ENCODE measurements at places on chromosomes 12 and 14.

GRCh38 chr12:101051151-101051550 is 158.9 kb downstream of the SLC5A8 start:
- no peak for DNase-seq

DNA sequence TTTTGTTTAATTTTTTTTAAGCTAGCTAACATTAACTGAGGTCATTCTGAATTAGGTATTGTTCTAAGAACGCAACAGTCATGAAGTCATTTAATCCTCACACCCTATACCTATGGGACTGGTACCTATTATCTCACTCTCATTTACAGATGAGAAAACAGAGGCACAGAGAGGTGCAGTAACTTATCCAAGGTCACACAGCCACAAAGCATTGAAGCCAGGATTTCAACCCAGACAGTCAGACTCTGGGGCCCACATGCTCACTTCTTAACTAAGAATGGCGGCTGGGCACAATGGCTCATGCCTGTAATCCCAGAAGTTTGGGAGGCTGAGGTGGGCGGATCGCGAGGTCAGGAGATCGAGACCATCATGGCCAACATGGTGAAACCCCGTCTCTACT is 15.0 kb upstream of the DTX1 start:
- DNase-seq, result no peak

- DNase-seq, result no peak
Observed at GRCh38 chr12:6380141-6381121, 3.5 kb upstream of the LTBR start.

GRCh38 chr14:46034305-46034704 is 617.3 kb downstream of the RPL10L start:
- no peak for DNase-seq

DNA sequence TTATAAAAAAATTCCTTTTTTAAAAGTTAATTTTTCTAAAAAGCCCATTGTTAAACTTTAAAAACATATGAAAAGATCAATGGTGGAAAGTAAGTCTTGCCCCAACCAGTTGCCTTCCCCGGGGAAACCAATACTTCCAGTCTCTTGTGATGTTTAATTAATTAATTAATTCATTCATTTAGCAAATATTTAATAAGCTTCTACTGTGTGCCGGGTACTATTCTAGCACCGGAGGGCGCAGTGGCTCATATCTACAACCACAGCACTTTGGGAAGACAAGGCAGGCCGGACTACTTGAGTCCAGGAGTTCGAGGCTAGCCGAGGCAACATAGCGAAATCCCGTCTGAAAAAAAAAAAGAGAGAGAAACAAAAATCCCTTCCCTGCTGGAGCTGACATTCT is 87.4 kb downstream of the HECTD4 start:
- DNase-seq, result no peak

GRCh38 chr12:98780261-98780660 is 135.2 kb downstream of the APAF1 start:
- DNase-seq, result no peak

DNA sequence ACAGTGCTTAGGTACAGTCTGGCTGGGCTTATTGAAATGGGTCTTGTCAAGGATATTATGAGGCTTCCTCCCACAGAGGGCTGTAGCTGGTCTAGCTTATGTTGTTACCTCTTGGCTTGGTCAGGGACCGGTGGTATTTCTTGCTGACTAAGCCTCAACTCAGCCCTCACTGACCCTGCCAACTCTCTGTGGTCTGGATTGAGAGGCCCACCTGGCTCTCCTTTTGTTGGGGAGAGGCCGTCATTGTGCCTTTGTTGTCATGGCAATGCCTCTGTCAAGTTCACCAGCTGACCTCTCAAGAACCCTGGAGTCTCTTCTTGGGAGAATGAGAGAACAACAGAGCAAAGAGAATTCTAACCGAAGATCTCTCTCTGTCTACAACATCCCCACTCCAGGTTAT is 245.6 kb upstream of the NPAS3 start:
- DNase-seq, result no peak

- no peak for DNase-seq
Observed at GRCh38 chr12:53972722-53973235, at the start of gene HOXC11. HOXC11 (plus strand) TSS chr12:53973126; CDS start chr12:53973242, 116 bp downstream.

DNA sequence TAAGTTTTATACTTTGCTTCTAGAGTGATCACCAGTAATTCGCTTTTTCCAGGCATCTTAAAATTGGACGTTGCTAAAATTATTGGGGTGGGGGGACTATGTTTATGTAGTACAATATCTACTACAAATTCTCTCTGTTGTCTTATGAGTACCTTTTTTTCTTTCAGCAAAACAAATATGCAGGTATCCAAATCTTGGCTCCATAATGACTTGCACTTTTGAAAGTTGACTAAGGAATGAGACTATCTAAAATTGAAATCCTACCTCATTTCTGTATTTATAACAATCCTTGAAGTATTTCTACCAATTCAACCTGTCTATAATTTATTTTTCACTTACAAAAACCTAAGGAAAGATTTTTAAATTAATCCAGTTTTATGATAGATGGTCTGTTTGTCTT is 2.4 kb downstream of the DYNC1H1 start:
- DNase-seq, result no peak

DNA sequence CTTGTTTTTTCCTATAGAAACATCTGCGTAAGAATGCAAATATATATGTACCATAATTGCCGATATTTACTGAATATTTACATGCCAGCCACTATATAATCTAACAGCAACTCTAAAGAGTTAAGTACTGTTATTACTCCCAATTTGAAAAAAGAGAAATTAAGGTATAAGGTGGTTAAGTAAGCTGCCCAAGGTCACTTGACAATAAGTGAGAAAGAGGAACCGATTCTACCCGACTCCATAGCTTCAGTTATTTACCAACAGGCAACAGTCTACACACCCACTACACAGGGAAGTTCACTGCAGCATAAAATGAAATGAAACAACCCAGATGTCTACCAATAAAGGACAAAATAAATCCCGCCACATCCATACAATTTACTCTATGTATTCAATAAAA is 1.1 kb downstream of the MIS18BP1 start:
- DNase-seq, result no peak

GRCh38 chr14:46887144-46887543 is 235.6 kb upstream of the RPL10L start:
- DNase-seq, result no peak

DNA sequence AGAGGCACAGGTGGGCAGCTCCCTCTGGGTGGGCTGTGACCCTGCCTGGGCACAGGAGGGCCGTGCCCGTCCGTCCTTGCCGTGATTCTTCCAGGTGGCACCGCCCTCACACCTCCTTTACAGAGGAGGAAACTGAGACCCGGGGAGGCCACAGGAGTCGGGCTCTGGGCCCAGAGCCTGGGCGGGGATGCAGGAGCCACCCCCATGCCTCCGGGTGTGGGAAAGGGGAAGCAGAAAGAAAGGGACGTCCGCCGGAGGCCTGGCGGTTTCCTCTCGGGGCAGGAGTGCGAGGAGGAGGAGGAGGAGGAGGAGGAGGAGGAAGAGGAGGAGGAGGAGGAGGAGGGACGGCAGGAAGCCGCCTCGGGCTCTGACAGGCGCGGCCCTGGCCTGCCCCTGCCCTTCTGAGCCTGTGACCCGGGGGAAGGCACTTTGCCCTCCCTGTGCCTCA is 23.0 kb downstream of the SH2B3 start:
- no peak for DNase-seq

DNA sequence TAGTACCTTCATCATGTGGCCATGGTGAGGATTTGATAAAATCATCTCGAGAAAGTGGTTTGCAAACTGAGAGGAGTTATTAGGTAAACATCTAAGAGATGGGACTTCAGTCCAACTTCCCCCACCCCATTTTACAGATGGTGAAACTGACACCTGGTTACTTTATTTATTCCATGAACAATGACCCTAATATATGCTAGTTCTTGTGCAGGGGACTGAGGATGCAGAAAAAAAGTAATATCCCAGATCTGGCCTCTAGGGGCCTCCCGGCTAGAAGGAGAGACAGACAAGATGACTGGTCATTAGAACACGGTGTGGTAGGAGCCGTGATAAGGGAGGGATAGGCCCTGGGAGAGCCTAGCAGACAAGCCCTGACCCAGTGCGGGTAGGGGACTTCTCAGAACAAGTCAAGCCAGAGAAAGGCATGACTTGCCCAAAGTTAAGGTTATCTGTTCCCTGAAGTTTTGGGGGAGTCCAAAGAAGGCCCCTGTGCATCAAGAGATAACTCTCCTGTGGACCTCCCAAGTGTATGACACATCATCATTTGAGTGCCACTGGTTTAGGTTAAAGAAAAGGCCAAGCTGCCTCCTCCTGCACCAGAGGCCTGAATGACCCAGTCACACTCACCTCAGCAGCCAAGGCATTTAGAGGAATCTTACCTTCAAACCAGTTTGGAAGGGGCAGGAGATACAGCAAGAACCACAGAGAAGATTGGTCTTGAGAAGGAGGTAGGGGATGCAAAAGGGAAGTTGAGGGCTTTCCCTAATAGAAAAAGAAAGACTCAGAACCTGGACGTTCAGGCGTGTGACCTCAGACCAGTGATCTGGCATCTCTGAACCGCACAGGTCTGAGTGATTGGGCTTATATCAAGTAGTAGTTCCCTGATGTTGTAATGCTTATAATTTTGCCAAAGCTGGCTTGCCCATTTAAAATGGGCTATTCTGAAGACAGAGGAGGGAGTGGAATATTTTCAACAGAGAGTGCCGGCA is 1.6 kb downstream of the CMKLR1 start:
- peak; percentile 31 for DNase-seq

DNA sequence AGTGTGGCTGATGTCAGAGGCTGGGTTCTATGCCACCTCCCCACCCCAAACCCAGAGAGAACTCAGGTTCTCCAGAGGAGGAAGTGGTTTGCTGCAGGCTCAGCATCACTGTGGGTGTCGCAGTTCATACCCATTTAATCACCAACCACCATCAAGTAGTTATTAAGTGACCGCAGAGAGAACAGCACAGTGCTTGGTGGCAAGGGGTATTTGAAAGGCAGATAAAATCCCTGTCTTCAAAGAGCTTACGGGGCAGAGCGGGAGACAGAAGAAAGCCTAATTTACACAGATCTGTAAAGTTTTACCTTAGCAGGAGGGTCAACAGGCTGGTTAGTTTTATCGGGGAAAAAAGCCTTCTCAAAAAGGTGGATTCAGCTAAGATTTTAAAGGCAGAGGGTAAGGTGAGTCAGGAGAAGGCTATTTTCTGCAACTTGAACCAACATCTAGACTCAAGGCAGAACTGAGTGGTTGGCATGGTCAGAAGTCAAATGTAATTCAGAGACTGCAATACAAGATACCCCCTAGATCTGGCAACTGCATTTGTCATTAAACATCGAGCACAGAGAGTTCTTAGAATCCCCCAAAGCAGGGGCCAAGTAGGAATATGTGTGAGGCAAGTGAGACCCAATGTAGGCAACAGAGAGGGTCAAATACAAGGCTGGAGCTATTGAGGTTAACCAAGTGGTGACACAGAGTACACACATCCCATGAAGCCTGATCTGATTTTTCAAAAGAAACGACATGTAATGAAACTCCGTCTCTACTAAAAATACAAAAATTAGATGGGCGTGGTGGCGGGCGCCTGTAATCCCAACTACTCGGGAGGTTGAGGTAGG is 13.2 kb downstream of the PXN start:
- DNase-seq, result no peak

DNA sequence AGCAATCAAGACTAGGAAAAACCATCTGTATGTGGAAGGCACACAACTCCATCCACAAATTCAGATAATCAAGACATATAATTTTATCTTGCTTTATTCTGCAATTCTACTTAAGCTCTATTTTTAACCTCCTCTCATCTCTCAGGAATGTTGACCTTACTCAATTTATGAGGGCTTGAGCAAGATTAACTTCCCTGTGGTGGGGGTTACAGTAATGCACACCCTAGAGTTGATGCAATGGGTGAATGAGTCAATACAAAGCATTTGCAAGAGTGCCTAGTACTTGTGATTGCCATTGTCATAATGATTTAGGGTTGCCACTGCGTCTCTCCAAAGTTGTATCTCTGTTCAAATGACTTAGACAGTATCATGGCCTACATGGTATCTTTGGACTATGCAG is 1598.4 kb upstream of the TMEM132C start:
- no peak for DNase-seq

DNA sequence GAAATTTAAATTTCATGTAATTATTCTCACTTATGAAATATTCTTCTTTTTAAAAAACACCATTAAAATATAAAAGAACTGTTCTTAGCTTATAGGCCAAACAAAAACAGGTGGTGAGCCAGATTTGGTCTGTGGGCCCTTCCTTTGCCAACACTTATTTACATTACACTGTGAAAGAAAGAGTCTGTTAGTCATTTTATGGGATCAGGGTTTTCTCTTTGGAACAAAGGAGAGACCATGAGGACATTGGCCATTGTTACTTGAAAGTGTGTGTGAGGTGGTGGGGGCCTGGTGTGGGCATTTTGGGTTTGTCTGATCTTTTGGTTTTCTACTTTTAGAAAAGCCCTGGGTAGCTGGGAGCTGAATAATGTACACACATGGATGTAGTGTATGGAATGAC is 62.7 kb downstream of the TTC6 start:
- no peak for DNase-seq

- no peak for DNase-seq
Observed at GRCh38 chr14:68039593-68039992, 220.0 kb downstream of the RAD51B start.

GRCh38 chr12:57755454-57756372 is 810 bp downstream of the MARCHF9 start:
- DNase-seq, result no peak

- DNase-seq, result no peak
Observed at GRCh38 chr14:95421741-95422140, 94.7 kb downstream of the SYNE3 start.

GRCh38 chr14:94341656-94342333 is 18.7 kb upstream of the SERPINA6 start:
- DNase-seq, result no peak

- no peak for DNase-seq
Observed at GRCh38 chr12:88591343-88591742, 11.1 kb upstream of the KITLG start.

DNA sequence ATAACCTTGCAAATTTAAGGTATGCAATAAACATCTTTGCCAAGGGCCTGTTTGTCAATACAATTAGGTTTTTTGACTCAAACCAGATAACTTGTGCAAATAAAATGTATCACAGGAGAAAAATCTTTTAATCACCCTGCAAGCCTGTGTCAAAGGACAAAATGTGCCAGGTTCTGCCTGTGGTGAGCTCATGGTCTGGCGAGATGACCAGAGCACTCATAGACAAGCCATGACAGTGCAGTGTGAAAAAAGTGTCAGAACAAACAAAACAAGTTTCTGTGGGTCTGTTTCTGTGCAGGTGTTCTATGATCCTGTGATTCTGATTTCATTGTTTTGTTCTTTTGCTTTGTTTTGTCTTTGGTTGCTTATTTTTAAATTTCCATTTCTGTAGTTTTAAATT is 847.2 kb downstream of the VRK1 start:
- no peak for DNase-seq

GRCh38 chr14:24080888-24081738 is 9.8 kb downstream of the CPNE6 start:
- DNase-seq, result peak; percentile 63

DNA sequence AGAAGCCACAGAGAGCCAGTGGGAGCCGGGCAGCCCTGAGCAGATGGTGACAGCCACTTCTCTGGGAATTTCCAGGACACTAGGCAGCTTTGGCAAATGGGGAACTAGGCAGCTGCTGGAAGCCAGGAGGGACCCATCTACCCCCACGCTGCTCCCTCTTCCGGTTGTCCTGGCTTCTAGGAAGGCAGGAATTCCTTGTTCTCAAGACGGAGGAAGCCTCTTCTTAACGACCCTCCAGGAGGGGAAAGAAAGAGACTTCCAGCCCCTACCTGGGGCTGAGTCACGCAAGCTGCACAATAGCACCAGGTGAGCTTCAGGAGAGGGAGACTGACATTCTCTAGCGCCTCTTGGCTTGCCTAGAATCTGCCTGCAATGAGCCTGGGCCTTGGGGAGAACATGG is 141.5 kb downstream of the ANO2 start:
- no peak for DNase-seq

GRCh38 chr14:50800032-50800431 is 30.9 kb downstream of the NIN start:
- no peak for DNase-seq

Measured in 8988T (cell line).